ENCODE measurements at places on chromosomes 1 and 21. TPM values are rescaled to one million over a fixed set of nuclear protein-coding genes. Genes with fewer than 3 reads are reported as not detected.

- H3K27ac ChIP-seq = no peak overlapping the region
- no peak for DNase-seq
- no peaks in the 10 kb centered on the region for H3K36me3 ChIP-seq
- H3K27me3 ChIP-seq = peaks cover 30% of the 10 kb centered on the region
- no peaks in the 10 kb centered on the region for H3K4me1 ChIP-seq
These were observed 62.3 kb upstream of the SLC25A33 start for GRCh38 chr1:9476790-9477463.

- no peak overlapping the region for H3K27ac ChIP-seq
- H3K4me3 ChIP-seq = no peak overlapping the region
- peaks cover 49% of the 10 kb centered on the region for H3K27me3 ChIP-seq
- no peaks in the 10 kb centered on the region for H3K36me3 ChIP-seq
These were observed 7.3 kb upstream of the CACNA1S start for GRCh38 chr1:201119206-201120197.

DNA sequence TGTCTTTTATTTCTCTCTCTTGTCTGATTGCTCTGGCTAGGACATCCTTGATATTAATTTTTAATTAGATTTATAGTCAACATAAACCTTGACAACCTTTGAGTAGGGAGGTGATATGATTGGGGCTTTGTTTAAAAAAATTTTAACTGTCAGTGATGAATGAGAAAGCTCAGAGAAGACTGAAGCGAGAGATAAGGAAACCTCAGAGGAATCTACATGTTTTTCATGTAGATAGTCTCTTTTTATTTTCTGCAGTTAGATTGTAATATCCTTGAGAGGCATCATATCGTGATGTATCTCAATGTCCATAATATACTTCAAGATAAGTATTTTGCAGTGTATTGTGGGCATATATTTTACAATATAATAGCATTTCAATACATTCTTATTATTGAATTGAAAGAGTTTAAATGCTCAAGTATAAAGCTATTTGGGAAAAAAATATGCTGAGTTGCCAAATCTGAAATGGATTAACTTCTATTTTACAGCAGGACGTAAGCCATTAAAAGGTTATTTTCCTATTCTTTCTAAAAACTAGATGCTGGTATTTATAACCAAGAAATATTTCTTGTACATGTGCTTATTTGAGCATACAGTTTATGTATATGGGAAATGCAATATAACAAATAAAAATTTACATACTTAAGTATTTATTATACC, 802.4 kb upstream of the ADGRL4 start:
- no peaks in the 10 kb centered on the region for H3K36me3 ChIP-seq
- DNase-seq = no peak
- no peak overlapping the region for H3K27ac ChIP-seq
- H3K27me3 ChIP-seq = no peaks in the 10 kb centered on the region

DNA sequence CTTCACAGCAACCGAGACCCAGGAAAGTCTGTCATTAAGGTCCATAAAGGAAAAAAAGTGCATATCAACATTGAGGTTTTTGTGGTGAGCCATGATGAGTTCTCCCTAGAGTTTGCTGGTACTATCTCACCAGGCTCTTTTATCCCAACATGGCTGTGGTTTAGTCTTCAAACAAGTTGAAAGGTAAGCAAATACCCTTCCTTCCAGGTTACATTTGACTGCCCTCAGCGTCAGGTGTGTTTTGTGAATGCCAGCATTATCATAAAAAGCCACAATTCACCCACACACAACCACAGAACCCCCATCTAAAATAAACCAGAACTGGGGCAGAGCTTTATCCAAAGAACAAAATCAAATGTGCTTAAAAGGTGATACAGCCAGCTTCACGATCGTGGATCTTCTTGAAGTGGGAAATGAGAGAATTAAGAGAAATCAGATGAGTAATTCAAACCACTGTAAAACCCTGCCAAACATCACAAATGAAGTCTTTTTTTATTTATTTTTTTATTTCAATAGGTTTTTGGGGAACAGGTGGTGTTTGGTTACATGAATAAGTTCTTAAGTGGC, 64.7 kb downstream of the SETD4 start:
- H3K4me1 ChIP-seq = peaks cover 3% of the 10 kb centered on the region
- H3K27me3 ChIP-seq = peaks cover 38% of the 10 kb centered on the region
- H3K4me3 ChIP-seq = no peak overlapping the region
- H3K36me3 ChIP-seq = no peaks in the 10 kb centered on the region
- no peak for DNase-seq

KCNA3 gene
- 22.9 TPM for total RNA-seq

GRCh38 chr1:117686907-117687306, 81.1 kb downstream of the TENT5C start:
- H3K36me3 ChIP-seq = no peaks in the 10 kb centered on the region
- peaks cover 7% of the 10 kb centered on the region for H3K27me3 ChIP-seq
- no peak overlapping the region for H3K27ac ChIP-seq
- no peak overlapping the region for H3K4me3 ChIP-seq

- H3K27ac ChIP-seq = no peak overlapping the region
- DNase-seq = no peak
- no peaks in the 10 kb centered on the region for H3K27me3 ChIP-seq
- H3K36me3 ChIP-seq = no peaks in the 10 kb centered on the region
These were observed 303.6 kb downstream of the MATN1 start for GRCh38 chr1:30419831-30420230.

DNA sequence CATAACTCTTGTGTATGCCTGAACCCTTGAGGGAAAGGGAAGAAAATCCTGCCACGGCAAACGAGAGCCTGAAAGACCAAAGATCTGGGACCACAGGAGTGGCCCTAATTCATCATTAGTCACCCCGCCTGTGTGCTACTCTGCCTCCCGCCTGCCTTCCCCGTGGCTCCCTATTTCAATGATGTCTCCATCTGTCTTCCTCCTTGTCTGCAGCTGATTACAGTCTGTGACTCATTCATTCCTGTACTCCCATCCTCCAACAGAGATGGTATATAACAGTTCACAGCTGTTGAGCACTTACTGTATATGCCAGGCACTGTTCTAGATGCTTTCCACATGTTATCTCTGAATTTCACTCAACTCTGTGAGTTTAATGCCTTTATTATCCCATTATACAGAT, 96.6 kb downstream of the SEC16B start:
- no peaks in the 10 kb centered on the region for H3K27me3 ChIP-seq
- no peaks in the 10 kb centered on the region for H3K4me1 ChIP-seq
- H3K4me3 ChIP-seq = no peak overlapping the region

DNA sequence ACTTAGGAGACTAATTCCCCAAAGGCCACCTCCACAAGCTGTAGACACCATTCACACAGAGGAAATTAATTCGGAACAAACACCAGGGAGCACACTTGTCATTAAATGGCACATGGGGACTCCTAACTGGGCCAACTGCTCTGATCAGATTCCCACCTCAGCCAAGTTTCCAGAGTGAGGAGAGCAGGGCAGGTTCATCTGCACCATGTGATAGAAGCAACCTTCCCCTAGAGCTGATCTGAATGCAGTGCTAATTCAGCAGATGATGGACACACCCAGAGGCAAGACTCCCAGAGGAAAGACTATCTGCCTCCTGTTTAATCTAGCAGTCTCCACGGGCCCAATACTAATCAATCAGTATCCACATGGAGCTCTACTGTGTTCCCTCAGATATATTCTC, 147.0 kb downstream of the VAV3 start:
- no peaks in the 10 kb centered on the region for H3K27me3 ChIP-seq
- no peak for DNase-seq
- no peaks in the 10 kb centered on the region for H3K36me3 ChIP-seq
- no peak overlapping the region for H3K4me3 ChIP-seq
- H3K4me1 ChIP-seq = no peaks in the 10 kb centered on the region
- no peak overlapping the region for H3K27ac ChIP-seq

C4BPA gene
- total RNA-seq = 0.09 TPM

GRCh38 chr21:46322351-46323226, 1.1 kb downstream of the C21orf58 start:
- H3K36me3 ChIP-seq = peaks cover 21% of the 10 kb centered on the region
- H3K27ac ChIP-seq = peak overlapping the region; percentile 83
- H3K4me3 ChIP-seq = peak overlapping the region; percentile 98
- peaks cover 45% of the 10 kb centered on the region for H3K4me1 ChIP-seq
- no peaks in the 10 kb centered on the region for H3K27me3 ChIP-seq

STUM gene
- total RNA-seq = 0.80 TPM

- peaks cover 33% of the 10 kb centered on the region for H3K27me3 ChIP-seq
- no peak overlapping the region for H3K4me3 ChIP-seq
- H3K36me3 ChIP-seq = no peaks in the 10 kb centered on the region
These were observed 108.8 kb downstream of the NAV1 start for GRCh38 chr1:201647722-201648065.

DNA sequence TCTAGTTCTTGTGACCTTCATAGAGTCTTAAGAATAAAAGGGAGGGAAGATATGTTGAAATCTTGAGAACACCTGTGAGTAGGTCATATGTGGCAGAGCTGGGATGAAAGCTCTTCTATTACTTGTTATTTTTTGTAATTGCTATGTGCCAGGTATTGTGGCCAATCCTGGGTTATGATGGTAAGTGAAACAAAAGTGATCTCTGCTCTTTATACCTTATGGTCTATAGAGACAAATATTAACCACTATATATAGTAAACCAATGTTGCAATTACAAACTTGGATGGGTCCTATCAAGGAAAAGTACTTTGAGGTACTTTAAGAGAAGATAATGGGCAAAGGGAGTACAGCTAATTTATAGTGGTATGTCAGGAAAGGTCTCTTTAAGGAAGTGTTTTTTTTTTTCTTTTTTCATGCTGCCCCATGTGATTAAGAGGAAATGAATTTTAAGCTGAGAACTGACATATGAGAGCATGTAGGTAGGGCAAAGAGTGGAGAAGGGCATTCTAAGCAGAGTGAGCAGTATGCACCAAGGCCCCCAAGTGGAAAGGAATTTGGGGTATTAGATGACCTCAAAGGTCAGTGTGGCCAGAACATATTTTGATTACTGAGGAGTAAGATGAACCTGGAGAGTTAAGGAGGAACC, 43.3 kb downstream of the POU2F1 start:
- no peaks in the 10 kb centered on the region for H3K36me3 ChIP-seq
- H3K27ac ChIP-seq = peak overlapping the region; percentile 22

DNA sequence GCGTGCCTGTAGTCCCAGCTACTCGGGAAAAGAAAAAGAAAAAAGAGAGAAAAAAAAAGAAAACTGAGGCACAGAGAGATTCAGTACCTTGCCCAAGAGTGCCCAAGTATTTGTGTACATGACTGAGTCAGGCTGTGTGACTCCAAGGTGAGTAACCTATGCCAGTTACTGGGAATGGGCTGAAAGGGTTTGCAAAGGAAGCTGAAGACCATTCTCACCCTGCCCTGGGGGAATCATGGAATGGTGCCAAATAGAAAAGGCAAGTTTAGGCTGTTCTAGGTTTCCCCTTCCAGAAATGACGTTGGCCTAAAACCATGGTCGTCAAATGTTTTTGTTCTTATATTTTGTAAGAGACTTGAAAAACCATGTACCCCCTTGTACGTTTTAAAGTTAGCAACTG, 37.9 kb upstream of the LRIG2 start:
- H3K4me1 ChIP-seq = peaks cover 6% of the 10 kb centered on the region
- no peaks in the 10 kb centered on the region for H3K36me3 ChIP-seq
- no peak overlapping the region for H3K4me3 ChIP-seq
- H3K27me3 ChIP-seq = no peaks in the 10 kb centered on the region
- no peak for DNase-seq

PRDM16 gene
- total RNA-seq = 0.09 TPM

GRCh38 chr1:29444782-29445729, 208.7 kb downstream of the PTPRU start:
- H3K4me3 ChIP-seq = no peak overlapping the region
- H3K4me1 ChIP-seq = no peaks in the 10 kb centered on the region
- no peaks in the 10 kb centered on the region for H3K27me3 ChIP-seq

- no peak for DNase-seq
- H3K36me3 ChIP-seq = no peaks in the 10 kb centered on the region
- H3K27ac ChIP-seq = no peak overlapping the region
- H3K27me3 ChIP-seq = peaks cover 2% of the 10 kb centered on the region
These were observed 10.2 kb downstream of the C1orf216 start for GRCh38 chr1:35708441-35708921.

GRCh38 chr1:52234708-52235107, 92.8 kb downstream of the ZFYVE9 start:
- no peak overlapping the region for H3K27ac ChIP-seq
- DNase-seq = no peak
- no peaks in the 10 kb centered on the region for H3K4me1 ChIP-seq
- H3K27me3 ChIP-seq = no peaks in the 10 kb centered on the region
- no peak overlapping the region for H3K4me3 ChIP-seq
- no peaks in the 10 kb centered on the region for H3K36me3 ChIP-seq

GLMP gene
- 20.3 TPM for total RNA-seq

FMO2 gene
- 0.61 TPM for total RNA-seq

All from thymus (tissue), 14 donors.